Substantia nigra (tissue), 51 donors: ENCODE measurements at places on chromosomes 2 and 18.

DNA sequence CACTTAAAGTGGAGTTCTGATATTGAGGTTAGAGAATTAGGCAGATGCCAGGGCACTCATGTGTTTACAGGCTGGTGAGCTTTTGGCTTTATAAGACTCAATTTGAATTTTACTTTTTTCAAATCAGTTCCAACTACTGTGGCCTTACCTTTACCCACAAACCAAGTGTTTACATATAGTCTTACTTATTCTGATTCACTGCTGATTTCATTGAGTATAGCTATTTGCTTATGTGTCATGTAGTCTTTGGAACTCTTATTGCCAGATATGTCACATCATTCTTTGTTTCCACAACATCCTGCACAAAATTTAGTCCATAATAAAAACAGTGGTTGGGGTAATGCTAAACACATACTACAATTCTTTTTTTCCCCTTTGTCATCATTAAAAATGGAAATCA, 96.5 kb downstream of the XIRP2 start:
- DNase-seq, result no peak

DNA sequence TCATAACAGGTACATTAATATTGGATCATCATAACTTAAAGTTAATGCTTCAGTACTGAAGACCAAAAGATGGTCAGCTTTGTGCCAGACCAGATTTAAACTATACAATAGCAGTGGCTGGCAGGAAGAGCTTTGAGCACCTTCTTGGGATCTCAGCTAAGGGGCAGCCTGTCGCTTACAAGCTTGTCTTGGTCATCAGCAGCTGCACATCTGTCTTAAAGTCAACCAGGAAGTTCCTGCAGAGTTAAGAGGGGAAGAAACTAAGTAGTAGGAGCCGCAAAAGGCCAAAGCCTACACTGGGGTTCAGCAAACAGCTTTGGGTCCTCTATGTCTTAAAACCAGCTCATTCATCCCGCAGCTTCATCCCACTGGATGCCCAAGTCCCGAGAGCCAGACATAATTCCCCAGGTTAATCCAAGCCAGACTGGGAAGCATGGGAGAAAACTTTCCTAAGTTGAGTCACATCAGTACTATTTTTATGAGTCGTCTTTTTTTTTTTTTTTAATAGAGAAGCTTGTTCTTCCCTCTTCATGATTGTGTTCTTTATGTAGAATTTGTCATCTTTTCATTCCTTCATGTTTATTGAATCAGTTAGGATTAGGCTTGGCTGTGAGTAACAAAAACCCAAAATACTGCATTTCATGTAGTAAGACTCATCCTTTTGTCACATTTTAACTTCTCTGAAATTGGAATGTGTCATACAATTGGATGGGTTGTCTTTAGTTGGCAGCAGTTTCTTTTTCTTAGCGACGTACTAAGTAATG, 59.3 kb downstream of the SERTAD2 start:
- DNase-seq, result no peak

DNA sequence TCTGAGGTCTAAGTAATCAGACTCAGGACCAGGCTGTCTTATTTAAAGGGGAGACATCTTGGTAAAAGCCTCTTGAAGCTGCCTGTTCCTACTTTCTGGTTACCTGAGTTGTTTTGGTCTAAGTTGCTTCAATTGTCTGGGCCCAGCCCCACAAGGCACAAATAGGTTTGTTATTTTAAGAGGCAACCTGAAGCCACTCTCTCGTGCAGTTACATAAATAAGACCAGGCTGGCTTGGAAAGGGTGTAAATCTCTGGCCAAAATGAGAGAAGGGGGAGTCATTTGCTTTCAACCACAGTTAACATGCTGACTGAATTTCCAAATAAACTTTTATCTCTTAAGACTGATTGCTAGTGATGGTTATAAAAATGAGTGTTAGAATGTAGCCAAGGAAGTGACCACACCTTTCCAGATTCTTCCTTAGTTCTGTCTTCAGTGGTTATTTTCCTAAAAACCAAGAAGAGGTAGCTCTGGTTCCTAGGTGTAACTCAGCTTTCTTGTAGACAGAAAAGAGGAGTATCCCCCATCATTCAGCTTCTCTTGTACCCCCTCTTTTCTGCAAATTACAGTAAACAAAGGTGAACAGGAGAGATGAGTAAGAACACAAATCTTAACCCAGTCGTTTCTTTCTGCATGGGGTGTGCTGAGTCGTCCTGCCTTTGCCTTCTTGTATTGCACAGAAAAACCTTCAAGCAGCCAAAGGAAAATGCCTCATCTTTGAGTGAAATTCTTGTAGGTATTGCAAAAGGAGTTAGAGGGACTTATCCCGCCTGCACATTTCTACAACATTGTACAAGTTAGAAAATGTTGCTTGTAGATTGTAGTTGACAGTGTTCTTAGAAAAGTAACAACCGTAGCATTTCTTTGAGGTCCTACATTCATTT, 161.5 kb upstream of the NT5C1B start:
- no peak for DNase-seq

DNA sequence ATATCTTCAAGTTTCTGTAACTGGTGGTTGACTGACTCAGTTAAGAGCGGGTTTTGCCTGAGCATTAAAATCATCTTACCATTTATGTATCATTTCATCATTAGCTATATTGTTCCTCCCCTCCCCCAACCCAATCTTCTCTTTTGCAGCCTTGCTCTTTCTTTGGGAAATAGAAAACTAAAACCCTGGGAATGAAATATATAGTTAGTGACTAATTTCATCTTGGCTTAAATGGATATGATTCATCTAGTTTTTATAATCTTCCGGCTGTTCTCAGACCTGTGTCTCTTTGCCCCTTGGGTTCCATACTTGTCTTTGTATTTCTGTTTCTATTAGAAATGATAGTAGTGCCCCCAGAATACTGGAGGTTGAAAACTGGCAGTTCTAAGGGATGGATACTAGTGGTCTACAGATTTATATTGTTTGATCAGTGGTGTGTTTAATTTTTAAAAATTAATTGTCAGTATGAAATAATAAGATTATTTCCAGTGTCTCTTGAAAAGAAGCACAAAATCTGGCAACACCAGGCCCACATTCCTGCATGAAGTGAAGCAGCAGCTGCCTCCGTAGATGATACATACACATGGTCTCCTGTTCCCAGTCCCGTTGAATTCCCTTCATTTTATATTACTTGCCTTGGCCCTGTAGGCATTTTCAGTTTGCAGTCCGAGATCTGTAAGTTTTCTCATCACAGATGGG, 44.5 kb downstream of the PHLPP1 start:
- DNase-seq, result no peak

DNA sequence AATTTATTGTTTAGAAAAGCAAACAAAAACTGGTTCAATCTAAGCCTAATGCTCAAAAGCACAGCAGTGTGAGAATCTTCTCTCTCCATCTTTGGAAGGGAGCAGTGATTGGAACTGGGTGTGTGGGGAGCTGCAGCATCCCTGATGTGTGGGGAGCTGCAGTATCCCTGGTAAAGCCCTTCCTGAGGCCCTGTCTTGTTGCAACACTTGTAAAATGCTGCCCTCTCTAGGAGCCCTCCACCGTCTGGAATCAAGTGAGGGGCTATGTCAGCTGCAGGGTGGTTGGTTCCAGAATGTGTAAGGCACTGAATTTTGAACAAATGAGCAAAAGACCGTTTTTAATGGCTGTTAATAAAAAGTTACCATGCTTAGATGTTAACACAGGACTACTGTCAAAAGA, 147.7 kb upstream of the RAB12 start:
- DNase-seq, result no peak

DNA sequence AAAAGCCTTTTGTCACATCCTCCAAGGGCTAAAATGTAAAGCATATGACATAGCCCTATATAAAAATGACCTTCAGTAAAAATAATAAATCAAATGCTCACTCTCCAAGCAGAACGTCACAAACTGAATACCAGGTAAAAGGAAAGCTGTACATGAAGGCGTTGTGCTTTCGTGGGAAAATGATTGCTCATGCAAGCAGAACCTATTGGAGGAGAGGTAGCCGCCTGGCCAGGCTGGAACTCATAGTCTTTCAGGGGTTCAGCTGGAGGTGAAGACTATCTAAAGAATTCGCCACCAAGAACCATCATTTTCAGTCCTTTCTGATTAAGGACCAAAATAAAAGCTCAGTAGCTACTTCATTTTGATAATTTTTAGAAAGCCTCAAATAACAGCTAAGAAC, 44.7 kb downstream of the ANKRD44 start:
- no peak for DNase-seq
